T1000 (cell line): ENCODE measurements at places on chromosomes 7 and 10.

DNA sequence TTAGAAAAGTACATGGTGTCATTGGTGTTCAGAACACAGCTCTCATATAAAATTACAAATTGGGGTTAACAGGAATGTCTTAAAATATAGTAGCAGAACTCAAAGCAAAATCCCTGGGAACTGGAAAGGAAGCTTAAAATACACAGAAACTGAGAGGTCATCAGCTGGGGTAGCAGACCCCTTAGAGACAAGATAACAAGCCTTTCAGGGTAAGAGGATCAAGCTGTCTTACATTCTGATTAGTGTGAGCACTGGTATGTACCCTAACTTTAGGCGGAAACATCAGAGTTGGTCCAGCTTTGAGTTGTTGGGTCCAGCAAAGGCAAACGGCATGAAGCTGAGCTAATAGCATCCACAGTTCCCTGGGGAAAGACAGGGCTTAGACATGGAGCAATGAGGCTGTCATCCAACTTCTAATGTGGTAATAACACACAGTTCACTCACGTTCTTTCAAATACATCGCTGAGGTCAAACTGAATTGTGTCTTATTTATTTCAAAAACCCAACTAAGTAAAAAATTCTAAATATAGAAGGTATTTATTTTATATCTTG, 32.6 kb downstream of the ARHGAP21 start:
- DNase-seq = no peak

- no peak for DNase-seq
These were observed 62.5 kb upstream of the INPP5A start for GRCh38 chr10:132475086-132475485.

- no peak for DNase-seq
These were observed 83.5 kb upstream of the FZD1 start for GRCh38 chr7:91180746-91181145.

DNA sequence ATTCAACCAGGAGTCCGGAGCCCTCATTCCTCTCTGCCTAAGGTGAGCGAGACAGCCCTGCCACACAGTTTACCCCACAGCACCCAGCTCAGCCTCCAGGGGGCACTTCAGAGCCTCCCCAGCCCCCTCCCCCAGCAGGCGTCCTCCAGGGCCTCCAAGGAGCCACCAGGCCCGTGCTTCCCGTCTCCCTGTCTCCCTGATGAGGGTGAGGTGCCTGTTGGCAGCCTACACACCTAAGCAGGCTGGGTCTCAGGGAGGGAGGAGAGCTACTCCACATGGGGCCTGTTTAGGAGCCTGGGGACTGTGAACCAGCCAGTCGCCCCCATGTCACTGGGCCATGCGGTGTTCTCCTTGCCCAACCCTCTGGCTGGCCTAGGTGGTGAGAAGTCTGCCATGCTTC, 28.9 kb upstream of the TRIM8 start:
- DNase-seq = no peak

DNA sequence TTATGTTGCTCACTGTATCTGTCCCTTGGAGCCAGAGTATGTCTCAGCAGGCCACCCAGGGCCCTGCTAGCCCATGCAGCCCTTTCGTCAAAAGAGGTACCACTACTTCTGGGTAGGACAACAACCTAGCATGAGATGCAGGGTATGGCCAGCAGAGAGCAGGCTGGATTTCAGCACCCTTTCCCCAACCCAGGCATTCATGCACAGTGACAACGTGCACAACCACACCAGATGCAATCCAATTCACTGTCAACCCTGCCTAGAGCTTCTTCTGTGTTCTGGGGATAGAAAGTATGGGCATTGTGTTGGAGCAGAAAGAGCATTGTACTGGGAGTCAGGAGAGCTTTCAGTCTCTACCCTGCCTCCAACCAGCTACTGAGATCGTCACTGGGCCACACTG, 37.9 kb downstream of the JAZF1 start:
- no peak for DNase-seq

DNA sequence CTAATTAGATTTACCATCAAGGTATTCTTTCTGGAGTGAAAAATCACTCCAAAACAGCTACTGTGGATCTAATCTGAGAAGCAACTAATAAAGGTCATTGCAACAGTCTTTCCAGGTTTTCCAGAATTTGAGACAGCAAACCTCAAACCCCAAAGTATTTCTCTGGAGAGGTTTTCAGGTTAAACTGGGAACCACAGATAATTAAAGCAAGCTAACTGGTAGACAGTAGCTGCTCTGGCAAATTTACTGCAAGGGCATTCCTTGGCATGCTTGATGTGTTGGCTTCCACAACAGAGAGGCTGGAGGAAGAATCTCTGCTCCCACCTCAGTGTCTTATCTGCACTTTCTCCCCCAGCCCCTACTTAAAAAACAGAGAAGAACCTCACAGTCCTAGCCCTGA, 140.0 kb upstream of the NRBF2 start:
- DNase-seq = no peak

DNA sequence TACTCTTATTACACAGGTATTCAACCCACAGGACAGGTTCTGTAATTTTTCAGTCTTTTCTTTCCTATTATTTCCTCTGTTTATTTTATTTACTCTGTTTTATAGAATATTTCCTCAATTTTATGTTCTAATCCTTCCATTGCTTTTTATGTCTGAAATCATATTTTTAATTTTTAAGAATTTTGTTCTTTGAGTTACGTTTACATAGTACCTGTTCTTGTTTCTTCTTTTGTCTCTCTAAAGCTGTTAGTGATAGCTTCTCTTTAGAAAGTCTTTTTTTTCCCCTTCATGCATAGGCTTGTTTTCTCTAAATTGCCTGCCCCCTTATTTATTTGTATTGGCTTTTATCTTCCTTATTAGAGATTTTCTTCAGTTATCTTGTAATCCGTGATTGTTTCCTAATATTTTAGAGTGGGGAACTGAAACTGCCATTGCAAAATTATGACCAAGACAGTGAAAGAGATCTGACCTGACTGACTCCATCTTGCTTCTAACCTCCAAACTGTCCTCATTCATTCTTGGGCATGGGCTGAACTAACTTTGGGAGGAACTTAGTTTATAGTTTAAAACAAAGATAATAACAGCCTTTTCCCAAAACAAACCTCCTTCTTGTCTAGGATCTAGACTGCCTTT, 187.6 kb downstream of the PFKFB3 start:
- DNase-seq = no peak

DNA sequence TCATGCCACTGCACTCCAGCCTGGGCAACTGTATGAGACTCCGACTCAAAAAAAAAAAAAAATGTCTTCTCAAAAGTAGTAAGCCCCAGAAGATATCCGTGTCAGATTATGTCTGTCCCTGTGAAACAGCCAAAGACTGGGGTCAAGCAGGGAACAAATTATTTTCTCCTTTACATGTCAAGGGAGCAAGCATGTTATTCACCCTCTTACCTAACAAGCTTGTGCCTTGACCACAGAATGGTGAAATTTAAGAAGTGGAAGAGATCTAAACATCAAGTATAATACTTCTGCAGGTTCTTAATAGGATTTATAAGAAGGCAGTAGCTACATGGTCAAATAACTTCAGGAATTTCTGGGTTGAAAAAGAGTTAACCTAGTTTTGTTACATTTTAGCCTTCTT, 187.9 kb downstream of the ZNF365 start:
- DNase-seq = no peak

GRCh38 chr10:70634011-70634410, 31.5 kb upstream of the PRF1 start:
- no peak for DNase-seq

GRCh38 chr7:17371671-17372524, 73.4 kb downstream of the AHR start:
- DNase-seq = peak; percentile 61

GRCh38 chr10:112708461-112708860, 241.6 kb upstream of the TCF7L2 start:
- DNase-seq = no peak

- no peak for DNase-seq
These were observed 50.0 kb upstream of the AQP1 start for GRCh38 chr7:30861612-30862011.

- no peak for DNase-seq
These were observed 811 bp downstream of the RGS10 start for GRCh38 chr10:119541459-119542356.
